MG63 (cell line): ENCODE measurements at places on chromosomes 2 and 18. TPM values are rescaled to one million over a fixed set of nuclear protein-coding genes. Genes with fewer than 3 reads are reported as not detected.

The MC5R gene
- 0.69 and 0.99 TPM in 2 replicates for total RNA-seq

The STAM2 gene
- total RNA-seq, result 31.9 and 33.1 TPM in 2 replicates

- no peak for DNase-seq
Observed at GRCh38 chr2:943821-944220, 6.8 kb upstream of the SNTG2 start.

GRCh38 chr2:53633441-53633840 is 134.2 kb upstream of the CHAC2 start:
- no peak for DNase-seq

- no peak for DNase-seq
Observed at GRCh38 chr2:234300391-234300925, 196.4 kb downstream of the ARL4C start.

- no peak for DNase-seq
Observed at GRCh38 chr18:50199921-50200320, 5.0 kb upstream of the MYO5B start.

- no peak for DNase-seq
Observed at GRCh38 chr2:196334710-196335109, 163.3 kb upstream of the STK17B start.

- DNase-seq, result no peak
Observed at GRCh38 chr2:190589008-190589407, 54.5 kb upstream of the NEMP2 start.

- DNase-seq, result no peak
Observed at GRCh38 chr2:233323851-233324250, 16.2 kb downstream of the SAG start.
